ENCODE measurements at places on chromosomes 7 and 10.

DNA sequence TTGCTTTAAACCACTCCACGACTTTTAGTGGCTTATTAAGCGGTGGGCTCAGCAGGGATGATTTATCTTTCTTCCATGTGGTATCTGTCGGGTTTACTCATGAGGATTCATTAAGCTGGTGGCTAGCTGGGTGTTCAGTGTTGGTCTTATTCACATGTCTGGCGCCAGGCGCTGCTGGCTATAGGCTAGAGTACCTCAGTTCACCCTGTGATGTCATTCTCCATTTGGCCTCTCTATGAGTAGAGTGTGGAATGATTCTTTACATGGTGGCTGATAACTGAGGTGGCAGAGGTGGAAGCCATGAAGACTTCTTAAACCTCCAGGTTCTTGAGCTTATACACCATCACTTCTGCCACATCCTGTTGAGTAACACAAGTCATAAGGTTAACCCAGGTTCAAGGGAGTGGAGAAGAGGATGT lies 115.4 kb downstream of the MLLT10 start:
- DNase-seq = peak; percentile 8

- DNase-seq = no peak
These were observed 13.3 kb upstream of the RAB18 start for GRCh38 chr10:27490807-27491206.

GRCh38 chr7:107152011-107152410 lies 16.8 kb upstream of the HBP1 start:
- no peak for DNase-seq

DNA sequence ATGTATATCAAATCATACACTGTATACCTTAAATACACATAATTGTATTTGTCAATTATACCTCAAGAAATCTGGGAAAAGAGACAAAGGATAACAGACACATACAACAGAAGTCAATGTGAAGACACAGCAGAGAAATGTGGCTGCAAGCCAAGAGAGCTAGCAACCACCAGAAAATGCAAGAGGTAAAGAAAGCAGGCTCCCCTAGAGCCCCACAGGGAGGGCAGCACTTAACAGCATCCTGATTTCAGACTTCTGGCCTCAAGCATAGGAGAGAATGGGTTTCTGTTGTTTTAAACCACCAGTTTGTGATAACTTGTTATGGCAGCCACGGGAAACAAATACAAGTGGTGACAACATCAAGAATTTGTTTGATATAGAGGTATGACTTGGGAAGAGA lies 1197.2 kb downstream of the SORCS1 start:
- DNase-seq = no peak

- no peak for DNase-seq
These were observed 83.1 kb upstream of the LYZL1 start for GRCh38 chr10:29205787-29206186.

Measured in activated CD4-positive, alpha-beta T cell treated with anti-CD3 and anti-CD28 coated beads, Interleukin-2, amount 50 U/mL, for 48 hours (primary cell).